ENCODE measurements at places on chromosomes 1 and 21.

DNA sequence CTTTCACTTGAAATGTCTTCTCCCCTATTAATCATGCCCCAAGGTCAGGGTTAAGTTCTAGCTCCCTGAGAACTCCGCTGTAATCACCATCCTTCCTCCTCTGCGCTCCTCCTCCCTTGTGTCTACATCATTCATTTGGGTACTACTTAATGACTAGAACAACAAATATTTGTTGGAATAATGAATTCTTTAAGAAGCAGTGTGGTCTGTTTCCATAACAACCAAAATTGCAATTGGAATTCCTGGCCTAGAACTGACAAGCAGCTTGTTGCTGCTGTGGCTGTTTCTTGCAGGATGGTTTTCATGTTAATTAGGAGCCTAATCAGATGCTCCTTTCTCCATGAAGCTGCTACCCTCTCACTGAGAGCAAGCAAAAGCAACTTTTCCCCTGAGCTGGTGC, 192.5 kb downstream of the ZZZ3 start:
- no peak for DNase-seq

DNA sequence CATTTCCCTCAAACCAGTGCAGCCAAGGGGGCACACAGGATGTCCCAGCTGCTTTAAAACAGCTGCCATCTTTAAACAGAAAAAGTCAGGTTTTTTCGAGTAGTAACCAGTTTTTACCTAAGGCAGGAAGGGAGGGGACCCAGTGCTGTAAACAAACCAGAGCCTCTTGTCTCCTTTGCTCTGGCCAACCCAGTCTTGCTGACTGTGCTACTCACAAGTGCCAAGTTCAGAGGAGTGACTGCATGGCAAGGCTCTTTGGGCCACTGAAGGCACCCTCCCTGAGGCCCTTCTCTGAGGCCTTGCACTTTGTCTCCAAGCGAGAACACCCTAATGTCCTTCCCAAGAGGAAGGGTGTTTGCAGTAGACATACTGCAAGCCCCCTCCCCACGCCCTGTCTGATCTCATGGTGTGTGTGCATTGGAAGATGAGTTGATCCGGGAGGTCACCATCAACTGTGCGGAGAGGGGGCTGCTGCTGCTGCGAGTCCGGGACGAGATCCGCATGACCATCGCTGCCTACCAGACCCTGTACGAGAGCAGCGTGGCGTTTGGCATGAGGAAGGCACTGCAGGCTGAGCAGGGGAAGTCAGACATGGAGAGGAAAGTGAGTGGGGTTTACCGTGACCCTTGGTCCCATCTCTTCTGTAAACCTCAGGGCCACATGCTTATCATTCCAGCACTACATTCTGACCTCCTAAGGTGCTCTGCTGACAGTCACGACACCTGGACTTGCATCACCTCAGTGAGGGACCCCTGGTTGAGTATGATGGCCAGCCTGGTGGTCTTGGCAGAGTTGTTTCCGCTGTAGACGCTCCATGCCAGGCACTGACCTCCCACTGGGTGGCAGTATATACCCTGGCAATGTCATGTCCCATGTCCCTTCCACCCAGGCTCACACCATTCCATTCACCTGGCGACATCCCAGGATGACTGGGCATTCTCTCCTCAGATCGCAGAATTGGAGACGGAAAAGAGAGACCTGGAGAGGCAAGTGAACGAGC, 4.7 kb downstream of the DNALI1 start:
- no peak for DNase-seq

GRCh38 chr1:58754683-58755467, 29.0 kb downstream of the JUN start:
- no peak for DNase-seq

DNA sequence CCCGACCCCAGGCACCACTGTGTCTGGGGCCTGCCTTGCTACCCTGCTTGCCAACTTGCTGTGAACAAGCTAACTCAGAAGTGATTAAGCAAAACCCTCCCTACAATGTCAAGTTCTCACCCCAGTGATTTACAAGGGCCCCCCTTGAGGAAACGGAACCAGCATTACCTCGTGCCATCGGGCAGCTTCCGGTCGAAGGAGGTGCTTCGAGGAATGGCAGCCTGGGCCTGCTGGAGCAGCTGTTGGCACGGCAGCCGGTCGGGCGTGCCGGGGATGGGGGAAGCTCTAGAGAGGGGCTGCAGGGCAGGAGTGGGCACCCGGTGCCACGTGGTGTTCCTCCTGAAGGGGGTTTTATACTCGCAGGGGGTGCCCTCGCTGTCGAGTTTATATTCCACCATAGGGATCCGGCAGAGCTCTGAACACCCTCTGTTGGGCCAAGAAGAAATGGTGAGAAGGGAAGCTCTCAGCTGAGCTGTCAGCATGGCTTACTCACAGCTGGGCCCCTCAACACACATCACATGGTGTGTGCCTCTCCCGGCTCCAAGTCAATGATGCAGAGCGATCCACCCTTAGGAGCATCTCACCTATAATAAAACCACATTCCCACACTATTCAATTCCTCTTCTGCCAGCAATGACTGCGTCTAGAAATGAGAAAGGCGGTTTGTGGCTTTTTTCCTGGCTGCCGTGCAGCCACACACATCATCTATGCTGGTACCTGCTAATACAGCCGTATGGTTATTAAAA, 184.4 kb downstream of the SIPA1L2 start:
- no peak for DNase-seq

- DNase-seq = no peak
These were observed 258.5 kb downstream of the TRABD2B start for GRCh38 chr1:47738560-47739182.

DNA sequence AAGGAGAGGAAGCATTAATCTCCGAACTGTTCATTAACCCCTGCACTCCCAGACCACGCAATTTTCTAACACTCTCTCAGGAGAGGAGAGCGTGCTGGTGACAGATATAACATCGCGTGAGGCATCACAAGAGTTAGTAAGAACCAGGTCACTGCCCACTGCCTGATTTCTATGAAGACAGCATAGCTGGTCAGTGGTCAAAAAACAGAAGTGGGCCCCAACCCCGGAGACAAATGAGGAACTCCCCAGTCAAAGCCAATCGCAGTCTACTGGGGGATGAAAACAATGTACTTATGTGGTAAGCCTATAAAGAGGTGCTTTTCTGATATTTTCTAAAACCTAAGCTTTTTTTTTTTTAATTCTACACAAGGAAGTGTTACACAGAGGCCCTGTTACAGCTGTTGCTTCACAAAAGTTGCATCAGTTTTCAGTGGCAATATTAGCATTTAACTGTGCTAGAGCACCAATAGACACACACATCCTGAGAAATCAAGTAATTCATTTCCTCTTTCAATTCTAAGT, 231.8 kb upstream of the IRF2BP2 start:
- DNase-seq = no peak

- DNase-seq = no peak
These were observed 88.0 kb upstream of the PBX1 start for GRCh38 chr1:164470996-164471395.

- no peak for DNase-seq
These were observed 101.1 kb downstream of the RHOU start for GRCh38 chr1:228836427-228836826.

GRCh38 chr1:208122612-208123358, 121.4 kb downstream of the PLXNA2 start:
- DNase-seq = no peak

- no peak for DNase-seq
These were observed 139.9 kb downstream of the DHRS3 start for GRCh38 chr1:12477936-12478611.

- no peak for DNase-seq
These were observed 2.9 kb downstream of the RUNX1 start for GRCh38 chr21:35046263-35046624.

DNA sequence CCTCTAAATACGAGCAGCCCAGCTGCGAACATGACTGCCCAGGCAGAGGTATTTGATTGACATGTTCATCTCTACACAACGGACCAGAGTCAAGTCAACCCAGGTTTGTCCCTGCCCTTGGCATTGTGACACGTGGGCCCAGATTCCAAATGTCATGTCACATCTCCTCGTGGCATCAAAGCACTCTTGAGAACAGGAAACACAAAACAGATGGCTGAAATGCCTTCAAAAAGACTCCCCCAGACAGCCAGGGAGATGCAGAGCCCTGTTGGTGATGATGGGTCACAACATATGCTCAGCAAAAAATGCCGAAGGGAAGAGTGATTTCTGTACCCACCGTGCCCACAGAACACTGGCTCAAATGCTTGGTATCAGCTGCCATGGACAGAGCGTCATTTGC, 337.8 kb upstream of the DAB1 start:
- DNase-seq = no peak

DNA sequence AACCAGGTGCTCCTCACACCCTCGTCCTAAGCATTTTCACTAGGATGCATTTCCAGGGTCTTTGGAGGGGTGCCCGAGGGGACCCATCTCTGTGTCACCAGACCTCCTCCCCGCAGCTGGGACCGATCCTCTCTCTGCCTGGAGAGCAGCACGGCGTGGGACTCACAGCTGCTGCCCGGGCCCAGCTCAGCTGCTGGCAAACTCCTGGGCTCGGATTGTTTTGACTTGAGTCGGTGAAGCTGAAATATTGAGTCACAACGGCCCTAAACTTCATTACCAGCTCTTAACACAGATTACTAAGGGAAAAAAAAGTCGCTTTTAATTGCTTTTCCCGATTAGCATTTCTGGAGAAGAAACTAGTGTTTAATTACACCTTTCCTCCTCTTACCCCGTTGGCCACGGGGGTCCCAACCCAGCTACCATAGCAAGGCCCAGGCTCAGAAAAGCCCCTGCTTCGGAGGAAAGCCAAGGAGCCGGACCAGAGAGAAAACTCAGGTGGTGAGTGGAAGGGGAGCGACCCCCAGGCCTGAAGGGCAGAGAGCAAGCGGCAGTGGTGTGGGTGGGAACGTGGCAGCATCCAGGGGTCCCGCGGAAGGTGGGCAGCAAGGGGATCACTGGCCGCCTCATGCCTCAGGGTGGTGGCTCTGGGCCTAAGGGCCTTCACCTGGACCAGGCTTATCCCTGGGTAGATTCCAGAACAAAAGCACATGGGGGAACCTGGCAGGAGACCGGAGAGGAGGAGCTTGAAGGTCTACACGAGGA, 41.7 kb downstream of the CASZ1 start:
- DNase-seq = no peak

GRCh38 chr1:247273013-247273412, 17.1 kb downstream of the VN1R5 start:
- no peak for DNase-seq

- no peak for DNase-seq
These were observed 196.4 kb downstream of the MIS18A start for GRCh38 chr21:32082466-32082865.

DNA sequence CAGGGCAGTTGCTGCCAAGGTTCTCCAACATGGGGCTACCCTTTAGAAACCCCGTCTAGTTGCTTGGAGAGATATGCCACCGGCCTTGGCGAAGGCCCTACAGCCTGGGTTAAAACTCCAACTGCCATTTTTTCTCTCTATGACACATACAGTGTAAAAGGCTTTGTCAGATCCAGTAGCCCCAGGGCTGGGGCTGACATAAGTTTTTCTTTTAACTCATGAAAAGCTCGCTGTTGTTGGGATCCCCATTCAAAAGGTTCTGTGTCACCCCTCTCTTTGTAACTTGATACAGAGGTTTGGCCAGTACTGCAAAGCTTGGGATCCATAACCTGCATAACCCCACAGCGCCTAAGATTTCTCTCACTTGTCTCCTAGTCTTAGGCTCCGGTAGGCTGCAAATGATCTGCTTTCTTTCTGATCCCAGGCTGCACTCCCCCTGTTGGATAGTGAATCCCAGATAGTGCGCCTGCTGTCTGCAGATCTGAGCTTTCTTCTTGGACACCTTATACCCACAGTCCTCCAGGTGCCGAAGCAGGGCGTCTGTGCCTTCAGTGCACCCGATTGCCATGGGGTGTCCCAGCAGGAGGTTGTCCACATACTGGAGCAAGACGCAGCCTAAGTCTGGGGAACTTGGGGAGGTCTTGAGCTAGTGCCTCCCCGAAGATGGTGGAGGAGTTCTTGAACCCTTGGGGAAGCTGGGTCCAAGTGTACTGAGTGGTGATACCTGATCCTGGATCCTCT, 406.2 kb downstream of the TGFB2 start:
- no peak for DNase-seq

- no peak for DNase-seq
These were observed 97.7 kb downstream of the CACHD1 start for GRCh38 chr1:64567426-64568170.

- no peak for DNase-seq
These were observed 37.1 kb upstream of the CSF1 start for GRCh38 chr1:109873278-109874175.

GRCh38 chr1:248733566-248733965, 22.0 kb downstream of the LYPD8 start:
- DNase-seq = no peak

DNA sequence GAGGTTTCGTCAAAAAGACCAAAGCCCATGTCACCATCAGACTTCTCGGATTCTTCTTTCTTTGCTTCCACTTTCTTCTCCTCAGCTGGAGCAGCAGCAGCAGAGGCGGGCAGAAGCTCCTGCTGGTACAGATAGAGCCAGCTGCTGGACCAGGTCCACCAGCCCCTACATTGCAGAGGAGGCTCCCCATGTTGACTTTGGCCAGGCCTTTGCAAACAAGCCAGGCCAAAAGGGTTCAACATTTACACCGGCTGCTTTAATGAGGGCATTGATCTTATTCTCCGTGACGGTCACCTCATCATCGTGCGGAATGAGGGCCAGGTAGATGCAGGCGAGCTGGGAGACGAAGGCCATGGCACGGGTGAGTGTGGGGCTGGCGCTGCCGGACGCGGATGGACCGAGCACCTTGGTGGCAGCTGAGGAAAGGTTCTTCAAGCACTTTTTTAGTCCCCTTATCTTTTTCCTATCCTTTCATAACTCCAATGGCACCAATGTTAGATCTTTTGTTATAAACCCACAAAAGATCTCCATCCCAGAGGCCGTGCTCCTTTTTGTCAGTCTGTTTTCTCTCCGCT, 358.5 kb downstream of the RGS7 start:
- DNase-seq = no peak

DNA sequence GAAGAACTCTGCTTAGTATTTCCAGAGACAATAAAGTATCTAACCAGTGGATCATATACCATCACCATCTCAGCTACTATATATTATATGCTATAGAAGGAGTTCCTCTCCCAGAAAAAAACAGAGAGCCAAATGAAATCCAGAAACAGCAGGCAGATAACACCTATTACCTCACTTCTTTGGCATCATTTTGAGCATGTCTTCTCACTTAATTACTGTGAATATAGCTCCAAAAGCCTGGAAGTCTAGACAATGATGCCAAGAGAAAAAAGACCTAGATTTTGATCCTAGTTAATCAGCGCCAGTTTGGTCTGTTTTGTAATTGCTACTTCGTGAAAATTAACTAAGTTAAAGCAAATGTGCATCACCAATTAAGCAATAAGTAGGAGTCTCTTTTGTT, 131.3 kb downstream of the EIF4G3 start:
- DNase-seq = no peak
